ENCODE measurements at places on chromosomes 5 and 9.

DNA sequence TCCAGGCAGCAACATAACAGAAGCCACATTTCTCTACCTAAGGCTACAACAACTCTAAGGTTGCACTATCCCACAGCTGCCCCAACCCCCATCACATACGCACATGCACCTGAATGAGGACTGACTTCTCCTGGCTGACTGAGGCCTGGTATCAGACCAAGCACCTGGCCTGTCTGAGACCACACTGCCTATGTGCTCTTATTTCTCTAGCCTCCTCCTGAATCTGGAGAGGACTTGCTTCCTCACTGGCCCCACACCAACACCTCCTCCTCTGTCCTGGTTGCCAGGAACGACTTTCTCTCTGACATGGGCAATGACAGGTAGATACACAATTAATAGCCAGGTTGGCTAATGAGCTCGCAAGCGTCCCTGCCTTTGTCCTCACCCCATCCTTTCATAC lies 14.9 kb upstream of the VDAC1 start:
- no peak for DNase-seq

DNA sequence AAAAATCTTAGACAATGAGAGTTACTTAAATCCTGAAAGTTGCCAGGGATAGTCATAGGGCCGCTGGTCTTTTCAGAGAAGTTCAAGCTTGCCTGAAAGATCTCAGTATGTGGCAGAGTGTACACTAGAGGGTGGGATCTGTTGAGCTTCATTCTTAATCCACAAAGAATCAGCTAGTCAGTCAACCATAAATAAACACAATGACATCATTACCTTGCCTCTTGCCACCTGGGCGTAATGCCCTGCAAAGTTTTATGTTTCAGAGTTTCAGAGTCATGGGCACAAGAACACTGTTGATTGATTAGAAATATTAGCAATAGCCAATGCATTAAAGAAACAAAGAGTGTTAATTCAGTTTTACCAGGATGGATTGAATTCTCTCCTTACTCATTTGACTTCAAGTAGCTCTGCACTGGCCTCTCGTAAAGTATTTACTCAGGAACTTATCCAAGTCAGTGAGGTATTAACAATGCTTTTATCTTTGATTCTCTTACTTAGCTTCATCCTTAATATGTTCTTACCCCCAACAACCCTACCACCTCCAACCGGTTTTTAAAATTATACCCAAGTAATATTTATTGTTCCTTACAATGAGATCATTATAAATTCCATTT lies 14.3 kb upstream of the ANXA1 start:
- peak; percentile 1 for DNase-seq

GRCh38 chr5:77707791-77708190 lies 68.3 kb downstream of the TBCA start:
- no peak for DNase-seq

- DNase-seq = no peak
These were observed 48.9 kb downstream of the SARDH start for GRCh38 chr9:133689151-133689763.

DNA sequence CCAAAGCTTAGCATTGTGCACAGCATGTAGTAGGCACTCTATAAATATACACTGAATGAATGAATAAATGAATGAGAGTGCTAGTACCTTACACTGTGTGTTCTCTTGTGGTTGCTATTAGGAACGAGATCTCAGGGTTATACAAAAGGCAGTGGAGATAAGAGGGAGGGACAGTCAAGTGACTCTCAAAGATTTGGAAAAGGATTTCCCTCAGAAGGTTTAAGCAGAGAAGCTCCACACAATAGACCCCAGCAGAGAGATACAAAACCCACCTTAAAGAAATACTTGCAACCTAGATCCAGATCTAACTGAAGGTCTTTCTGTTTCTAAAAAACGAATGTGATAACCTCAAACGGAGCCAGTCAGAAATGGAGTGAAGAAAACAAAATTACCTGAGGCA lies 11.8 kb upstream of the EFNA5 start:
- DNase-seq = no peak

DNA sequence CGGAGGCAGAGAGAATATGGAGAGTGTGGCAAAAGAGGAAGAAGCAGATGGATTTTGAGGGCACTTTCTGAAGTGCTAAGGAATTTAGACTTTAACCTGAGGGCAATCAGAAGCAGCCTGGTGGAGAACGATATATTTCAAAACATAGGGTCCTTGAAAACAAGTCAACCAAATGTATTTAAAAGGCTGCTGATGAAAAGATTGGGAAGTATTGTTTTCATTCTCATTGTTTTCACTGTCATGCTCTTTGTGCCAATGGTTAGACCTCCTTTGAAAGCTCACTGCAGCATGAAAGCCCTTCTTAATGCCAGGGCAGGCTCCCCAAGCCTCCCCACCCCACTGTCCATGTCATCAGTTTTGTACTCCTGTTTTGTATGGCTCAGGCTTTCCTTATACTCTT lies 2.5 kb upstream of the GPX3 start:
- DNase-seq = no peak

DNA sequence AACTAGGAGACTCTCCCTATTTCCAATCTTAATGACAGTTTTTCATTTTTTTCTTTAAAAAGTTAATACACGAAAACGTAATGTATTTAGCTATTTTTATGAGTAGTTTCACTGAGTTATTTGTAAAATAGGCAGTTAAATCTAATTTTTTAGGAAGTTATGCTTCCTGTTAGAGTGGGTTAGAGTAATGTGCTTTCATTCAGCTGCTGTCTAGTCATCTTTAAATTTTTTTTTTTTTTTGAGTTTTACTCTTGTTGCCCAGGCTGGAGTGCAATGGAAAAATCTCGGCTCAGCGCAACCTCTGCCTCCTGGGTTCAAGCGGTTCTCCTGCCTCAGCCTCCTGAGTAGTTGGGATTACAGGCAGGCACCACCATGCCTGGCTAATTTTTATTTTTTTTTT lies 34.0 kb downstream of the CDC42SE2 start:
- DNase-seq = no peak

DNA sequence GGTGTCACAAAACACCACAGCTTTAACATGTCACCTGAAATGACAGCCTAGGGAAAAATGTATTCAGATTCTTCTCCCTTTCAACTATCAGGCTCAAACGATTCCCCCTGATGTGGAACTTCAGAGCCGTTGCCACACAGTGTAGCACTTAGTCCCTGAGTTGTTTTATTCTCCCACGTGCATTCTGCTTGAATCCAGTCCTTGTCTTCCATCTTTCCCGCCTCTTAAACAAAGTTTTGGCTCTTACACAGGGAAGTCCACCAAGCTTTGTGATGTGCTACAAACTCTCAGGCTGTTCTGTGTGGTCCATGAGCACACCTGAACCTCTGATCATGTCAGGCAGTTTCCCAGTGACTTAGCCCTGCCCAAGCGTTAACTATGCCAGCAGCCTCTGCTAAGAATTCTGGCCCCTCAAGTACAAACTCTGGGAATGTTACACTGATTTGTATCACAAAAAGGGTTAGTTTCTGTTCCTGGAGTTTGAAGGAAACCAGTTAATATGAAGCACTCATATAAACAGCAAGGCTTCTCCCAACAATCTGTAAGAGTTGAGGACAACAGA lies 45.8 kb upstream of the RNF38 start:
- no peak for DNase-seq

GRCh38 chr5:15718421-15719179 lies 218.6 kb downstream of the FBXL7 start:
- DNase-seq = no peak

GRCh38 chr5:82367930-82368329 lies 89.8 kb upstream of the RPS23 start:
- no peak for DNase-seq

DNA sequence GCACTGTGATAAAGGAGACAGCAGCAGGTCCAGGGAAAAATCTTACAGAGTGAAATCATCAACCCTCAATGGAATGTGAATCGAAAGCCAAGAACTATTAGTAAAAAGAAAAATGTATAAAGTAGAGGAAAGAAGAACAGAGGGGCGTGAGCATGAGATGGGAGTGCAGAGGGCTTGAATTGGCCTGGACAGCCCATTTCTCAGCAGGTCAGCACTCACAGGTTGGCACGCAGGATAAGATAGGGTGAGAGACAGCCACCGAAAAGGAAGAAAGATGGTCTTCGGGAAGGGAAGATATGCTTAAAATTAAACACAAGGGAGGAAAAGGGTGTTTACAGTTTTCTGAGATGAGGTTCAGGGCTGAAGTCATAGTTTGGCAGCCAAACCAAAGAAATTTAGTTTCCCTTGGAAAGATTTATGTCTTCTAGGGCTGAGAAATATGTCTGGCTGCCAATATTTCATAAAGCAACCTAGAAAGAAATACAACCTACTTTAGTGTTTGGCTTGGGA lies 524.7 kb downstream of the SPATA31D1 start:
- DNase-seq = no peak

DNA sequence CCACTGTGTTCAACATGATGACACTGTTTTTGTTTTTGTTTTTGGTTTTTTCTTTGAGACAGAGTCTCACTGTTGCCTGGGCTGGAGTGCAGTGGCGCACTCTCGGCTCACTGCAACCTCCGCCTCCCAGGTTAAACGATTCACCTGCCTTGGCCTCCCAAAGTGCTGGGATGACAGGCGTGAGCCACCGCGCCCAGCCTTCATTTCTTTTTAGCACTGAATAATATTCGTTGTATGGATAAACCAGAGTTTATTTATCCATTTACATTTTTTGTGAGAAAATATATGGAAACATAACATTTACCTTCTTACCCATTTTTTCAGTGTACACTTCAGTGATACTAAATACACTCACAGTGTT lies 4.2 kb downstream of the CARD19 start:
- DNase-seq = no peak

DNA sequence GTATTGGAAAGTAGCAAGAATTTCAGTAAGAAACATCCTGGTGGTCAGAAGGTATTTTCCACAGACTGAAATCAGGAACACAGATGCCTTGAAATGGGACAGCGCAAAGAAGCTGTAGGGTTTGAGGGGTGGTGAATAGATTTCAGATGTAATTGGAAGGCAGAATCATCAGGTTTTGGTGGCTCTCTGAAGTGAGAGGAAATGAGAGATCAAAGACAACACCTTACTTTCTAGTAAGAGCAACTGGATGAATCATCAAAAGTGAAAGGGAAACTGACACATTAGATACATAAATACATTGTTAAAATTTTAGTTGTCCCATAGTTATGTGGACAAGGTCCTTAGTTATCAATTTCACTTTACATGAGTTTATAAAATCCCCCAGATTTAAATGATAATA lies 188.2 kb upstream of the SLC27A6 start:
- DNase-seq = no peak

GRCh38 chr5:33842456-33842855 lies 49.3 kb downstream of the ADAMTS12 start:
- DNase-seq = no peak

GRCh38 chr5:141772281-141772680 lies 90.3 kb upstream of the ARAP3 start:
- DNase-seq = no peak

DNA sequence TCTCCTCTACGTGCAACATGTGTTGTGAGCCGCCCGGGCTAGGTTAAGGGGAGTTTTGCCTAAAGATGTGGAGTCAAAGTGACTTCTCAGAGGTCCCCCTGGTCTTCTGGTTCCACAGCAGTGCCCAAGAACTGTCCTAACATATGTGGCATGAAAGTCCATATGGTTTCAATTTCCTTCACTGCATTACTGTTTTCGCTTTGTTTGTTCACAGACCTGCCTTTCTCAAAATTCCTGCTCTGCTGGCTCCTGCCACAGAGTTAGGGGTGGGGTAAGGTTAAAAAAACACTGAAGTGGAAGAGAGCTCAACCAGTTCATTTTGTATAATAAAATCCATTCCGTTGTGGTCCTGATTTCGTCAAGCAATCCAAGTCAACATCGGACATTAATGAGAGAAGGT lies 289.4 kb downstream of the DMAC1 start:
- DNase-seq = no peak

DNA sequence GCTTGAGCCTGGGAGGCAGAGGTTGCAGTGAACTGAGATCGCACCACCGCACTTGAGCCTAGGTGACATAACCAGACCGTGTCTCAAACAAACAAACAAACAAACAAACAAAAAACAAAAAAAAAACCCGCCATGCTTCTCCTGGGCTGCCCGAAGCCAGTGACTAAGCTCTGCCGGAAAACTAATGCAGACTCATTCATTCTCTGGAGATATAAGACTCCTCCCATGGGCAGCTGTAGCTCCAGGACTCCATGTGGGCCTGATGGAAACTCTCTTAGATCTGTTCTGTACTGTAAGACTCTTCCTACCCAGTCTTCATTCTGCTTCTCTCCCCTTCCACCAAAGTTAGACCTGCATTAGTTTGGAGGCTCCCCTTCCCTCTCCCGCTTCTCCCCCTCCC lies 11.1 kb downstream of the GLDC start:
- DNase-seq = no peak

DNA sequence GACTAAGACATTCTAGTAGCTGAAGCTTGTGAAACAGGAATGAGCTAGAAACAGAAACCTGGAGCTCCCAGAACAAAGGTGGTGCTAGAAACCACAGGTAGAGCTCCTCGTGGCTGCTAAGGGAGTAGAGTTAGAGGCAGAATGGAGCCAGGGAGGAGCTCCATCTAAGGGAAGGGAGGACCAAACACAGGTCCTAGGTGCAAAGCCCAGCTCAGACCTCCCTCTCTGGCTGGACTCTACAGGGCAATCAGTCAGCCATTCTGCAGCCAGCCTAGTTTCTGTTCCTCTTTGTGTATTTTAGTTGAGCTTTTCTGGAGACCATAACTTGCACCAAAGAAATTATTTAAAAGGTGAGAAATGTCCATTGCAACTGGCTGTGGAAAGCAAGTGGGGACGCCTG lies 70.4 kb downstream of the CRB2 start:
- DNase-seq = no peak

- no peak for DNase-seq
These were observed 82.0 kb downstream of the MLLT3 start for GRCh38 chr9:20540169-20540863.

- DNase-seq = no peak
These were observed 332.4 kb downstream of the KCTD16 start for GRCh38 chr5:144503123-144503522.

DNA sequence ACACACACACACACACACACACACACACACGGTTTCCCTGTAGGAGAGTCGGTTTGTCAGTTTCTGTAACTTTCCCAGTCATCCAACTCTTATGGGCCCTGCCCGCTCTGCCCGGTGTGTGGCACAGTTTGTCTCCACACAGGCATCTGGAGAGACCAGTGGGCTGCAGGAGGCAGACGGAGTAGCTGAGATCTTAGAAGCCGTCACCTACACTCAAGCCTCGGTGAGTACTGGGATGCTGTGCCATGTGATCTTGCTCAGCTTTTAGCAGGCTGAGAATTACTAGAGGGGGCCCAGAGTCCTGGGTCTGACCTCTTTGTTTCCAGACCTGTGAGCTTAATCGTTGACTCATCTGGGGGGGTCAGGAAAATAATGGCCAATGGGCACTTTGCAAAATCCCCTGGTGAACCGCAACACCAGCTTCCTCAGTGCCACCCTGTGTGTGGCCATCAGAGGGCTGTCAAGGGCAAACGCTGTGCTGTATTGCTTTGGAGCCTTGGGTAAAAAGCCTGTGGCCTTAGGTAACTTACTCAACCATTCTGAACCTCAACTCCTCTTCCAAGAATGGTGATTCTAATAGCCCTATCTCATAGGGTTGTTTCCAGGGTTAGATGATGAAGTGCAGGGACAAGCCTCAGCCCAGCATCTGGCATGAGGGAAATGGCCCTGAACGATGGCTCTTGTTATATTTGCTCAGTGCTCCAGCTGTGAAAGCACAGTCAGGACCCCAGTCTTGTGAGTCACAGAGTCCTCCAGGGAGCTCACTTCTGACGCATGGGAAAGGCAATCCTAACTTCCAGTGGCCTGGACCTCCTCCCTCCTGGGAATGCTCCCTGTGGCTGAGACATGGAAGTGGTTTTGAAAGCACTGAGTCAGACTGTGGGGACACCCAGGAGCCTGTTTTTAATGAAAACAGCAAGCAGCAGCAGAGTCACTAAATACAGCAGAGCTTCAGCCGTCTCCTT lies 45.6 kb downstream of the COL15A1 start:
- DNase-seq = no peak

GRCh38 chr5:40442346-40442745 lies 237.4 kb upstream of the PTGER4 start:
- no peak for DNase-seq
